Fibroblast of the aortic adventitia (primary cell): ENCODE measurements at places on chromosomes 6 and 20. TPM values are rescaled to one million over a fixed set of nuclear protein-coding genes. Genes with fewer than 3 reads are reported as not detected.

DNA sequence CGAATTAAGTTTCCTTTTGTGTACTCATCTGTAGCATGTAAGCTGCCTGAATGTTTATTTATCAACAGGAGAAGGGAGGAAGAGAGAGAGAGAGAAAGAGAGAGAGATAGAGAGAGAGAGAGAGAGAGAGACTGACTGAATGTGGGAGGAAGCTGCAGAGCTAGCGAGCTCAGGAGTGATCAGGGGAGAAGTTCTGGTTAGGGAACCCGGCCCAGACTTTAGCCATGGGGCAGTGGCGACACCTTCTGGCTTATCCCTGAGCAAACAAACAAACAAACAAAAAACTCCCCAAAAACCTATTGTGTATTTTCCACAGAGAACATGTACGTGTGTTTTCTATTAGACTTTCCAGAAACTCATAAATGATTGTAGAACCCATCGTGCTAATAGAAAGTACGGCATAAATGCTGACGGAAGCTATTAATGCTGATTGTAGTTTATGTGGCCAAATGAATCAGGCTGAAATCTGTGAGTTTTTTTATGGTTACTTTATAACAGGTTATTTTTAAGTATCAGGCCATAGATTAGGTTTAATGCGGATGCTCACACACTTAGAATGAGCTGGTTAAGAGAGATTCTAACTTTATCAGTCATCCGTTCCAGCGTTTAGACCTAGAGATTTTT, 92.8 kb downstream of the CLIC5 start:
- DNase-seq, result peak; percentile 81

- no peak for DNase-seq
Observed at GRCh38 chr6:11320914-11321597, 88.6 kb upstream of the NEDD9 start.

Gene SPATA25
- total RNA-seq, result 2.1 and 9.6 TPM in 2 replicates

Gene C6orf15
- not detected in 2 replicates for total RNA-seq

GRCh38 chr20:20024942-20025341, 7.8 kb downstream of the NAA20 start:
- DNase-seq, result peak; percentile 26

DNA sequence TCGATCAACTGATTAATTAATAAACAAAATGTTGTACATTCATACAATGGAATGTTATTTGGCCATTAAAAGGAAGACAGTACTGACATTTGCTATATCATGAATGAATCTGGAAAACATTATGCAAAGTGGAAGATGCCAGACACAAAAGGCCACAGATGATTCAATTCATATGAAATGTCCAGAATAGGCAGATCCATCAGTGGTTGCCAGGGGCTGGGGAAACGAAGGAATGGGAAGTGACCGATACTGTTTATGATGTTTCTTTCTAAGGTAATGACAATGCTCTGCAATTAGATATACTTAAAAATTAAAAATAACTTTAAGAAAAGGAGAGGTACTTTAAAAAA, 37.2 kb downstream of the ELOVL5 start:
- peak; percentile 40 for DNase-seq

DNA sequence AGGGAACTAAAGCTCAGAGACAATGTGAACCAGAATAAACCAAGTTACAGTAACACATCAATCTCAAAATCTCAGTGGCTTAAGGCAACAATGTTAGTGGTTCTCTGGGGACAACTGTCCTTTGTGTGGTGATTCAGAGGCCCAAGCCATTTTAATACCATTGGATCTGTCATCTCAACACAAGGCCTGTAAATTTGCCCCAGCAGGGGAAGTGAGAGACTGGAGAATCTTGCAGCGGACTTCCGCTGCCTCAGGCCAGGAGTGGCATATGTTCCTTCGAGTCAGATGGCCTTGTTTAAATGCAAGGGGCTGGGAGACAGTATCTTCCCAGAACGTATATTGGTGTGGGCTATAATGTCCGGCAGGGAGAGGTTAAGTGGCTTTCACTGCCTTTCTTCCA, 126.0 kb downstream of the CD83 start:
- DNase-seq, result no peak
